ENCODE measurements at places on chromosomes 2 and 18.

DNA sequence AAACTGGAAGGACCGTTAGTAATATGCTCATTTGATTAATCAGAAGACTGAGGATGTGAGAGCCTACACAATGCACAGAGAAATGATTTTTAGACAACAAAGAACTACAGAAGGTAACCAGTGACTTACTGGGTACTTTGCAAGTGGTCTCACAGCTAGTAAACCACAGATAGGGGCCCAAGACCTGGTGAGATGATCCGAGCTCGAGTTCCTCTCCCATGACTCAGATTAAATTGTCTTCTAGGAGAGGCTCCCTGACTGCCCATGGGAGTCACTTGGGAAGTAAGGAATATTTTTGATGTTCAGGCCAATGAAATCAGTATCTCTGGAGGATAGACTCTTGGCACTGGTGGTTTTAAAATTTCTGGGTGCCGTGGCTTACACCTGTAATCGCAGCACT is 220.2 kb downstream of the CLIP4 start:
- DNase-seq, result no peak

DNA sequence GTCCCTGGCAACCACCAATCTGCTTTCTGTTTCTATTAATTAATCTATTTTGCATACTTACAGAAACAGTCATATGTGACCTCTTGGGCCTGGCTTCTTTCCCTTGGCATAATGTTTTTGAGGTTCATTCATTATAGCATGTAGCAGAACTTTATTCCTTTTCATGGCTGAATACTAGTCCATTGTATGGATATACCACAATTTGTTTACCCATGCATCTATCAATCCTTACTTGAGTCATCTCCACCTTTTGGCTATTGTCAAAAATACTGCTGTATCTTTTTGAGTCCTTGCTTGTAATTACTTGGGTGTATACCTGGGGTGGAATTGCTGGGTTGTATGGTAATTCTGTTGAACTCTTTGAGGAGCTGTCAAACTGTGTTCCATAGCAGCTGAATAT is 126.8 kb downstream of the CTIF start:
- DNase-seq, result no peak

- DNase-seq, result no peak
Observed at GRCh38 chr2:58669998-58670397, 428.9 kb upstream of the FANCL start.

GRCh38 chr2:99971326-99971900 is 171.0 kb downstream of the AFF3 start:
- DNase-seq, result no peak

DNA sequence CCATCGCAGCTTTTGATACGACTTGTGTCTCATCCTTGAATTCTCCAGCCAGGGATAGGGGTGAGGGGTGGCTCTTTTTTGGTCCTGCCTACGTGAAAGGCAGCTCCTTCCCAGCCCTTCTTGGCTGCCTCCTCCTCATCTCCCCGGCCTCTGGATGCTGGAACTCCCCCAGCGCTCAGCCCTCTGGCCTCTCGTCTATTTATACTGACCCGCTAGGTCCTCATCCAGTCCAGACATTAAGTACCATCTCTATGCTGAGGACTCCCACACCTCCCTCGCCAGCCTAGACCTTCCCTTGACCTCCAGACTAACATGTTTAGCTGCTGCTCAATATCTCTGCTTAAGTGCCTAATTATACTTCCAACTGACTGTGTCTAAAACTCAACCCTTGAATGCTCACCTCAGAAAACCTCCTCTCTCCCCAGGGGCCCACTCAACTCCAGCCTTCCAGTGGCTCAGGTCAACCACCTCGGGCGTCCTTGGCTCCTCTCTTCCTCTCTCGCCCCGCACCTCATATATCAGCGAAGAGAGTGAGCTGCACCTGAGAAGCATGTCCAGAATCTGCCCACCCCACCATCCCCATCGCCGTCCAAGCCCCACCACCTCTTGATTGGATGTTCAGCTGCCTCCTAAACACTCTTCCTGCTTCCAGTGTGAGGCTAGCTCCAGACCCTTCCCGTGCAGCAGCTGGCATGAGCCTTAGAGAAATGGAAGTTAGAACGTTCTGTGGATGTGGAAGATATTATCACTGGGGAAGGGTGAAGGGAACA is 34.8 kb downstream of the TOGARAM2 start:
- DNase-seq, result no peak

DNA sequence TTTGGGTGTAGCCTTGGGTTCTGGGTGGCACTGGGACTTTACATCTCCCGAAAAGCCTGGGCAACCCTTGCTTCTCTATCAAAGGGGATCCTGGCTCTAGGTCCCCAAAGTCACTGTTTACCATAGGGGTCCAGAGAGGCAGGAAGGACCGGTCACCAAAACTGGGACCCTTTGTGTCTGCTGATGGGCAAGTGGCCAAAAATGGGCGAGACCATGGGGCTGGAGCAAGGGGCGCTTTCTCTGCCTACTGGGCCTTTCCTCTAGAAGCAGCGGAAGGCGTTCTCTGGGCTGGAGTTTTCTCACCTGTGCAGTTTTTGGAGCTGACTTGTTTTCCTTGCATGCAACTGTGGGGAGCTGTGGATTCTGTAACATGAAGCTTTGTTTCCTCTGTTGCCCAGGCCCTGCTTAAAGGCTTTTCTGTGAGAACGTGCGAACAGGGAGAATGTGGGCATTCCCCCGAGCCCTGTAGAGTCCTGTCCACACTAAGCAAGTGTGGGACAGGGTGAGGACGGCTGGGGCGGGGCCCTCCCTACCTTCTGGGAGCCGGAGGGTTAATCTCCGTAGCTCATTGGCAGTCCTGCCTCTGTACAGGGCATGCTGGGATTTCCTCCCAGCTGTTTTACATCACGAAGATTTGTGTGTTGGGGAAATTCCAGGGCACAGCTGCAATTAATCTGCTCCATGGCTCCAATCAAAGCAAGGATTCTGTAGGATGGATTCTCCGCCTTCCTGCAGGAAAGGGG is 50.2 kb downstream of the TGOLN2 start:
- no peak for DNase-seq

DNA sequence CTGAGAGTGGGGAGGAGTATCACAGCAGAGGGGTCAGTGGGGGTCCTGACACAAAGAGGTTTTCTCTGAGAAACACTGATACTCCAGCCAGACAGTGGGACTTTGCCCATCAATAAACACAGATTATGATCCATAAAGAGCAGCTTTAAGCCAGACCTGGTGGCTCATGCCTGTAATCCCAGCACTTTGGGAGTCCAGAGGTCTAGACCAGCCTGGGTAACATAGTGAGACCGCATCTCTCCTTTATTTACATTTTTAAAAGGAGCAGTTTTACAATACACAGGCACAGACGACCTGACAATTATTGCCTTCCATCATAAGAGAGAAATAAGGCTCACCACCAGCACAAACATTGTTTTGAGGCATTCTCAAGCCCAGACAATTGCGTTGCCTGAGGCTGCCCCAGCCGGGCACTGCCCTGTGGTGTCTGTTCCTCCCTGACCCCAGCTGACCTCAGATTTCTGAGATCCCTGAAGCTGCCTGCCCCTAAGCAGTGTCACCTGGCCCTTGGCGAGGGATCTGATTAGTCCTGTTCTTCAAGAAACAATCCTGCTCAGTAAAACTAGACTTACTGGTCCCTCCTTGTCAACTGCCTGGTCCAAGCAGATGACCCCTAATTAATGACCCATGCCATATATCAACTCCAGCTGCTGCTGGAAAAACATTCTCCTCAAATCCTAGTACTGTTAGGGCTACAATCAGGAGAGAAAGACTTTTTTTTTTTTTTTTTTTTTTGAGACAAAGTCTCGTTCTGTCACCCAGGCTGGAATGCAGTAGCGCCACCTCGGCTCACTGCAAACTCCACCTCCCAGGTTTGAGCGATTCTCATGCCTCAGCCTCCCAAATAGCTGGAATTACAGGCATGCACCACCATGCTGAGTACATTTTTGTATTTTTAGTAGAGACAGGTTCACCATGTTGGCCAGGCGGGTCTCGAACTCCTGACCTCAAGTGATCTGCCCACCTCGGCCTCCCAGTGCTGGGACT is 59.4 kb upstream of the SOS1 start:
- DNase-seq, result no peak

DNA sequence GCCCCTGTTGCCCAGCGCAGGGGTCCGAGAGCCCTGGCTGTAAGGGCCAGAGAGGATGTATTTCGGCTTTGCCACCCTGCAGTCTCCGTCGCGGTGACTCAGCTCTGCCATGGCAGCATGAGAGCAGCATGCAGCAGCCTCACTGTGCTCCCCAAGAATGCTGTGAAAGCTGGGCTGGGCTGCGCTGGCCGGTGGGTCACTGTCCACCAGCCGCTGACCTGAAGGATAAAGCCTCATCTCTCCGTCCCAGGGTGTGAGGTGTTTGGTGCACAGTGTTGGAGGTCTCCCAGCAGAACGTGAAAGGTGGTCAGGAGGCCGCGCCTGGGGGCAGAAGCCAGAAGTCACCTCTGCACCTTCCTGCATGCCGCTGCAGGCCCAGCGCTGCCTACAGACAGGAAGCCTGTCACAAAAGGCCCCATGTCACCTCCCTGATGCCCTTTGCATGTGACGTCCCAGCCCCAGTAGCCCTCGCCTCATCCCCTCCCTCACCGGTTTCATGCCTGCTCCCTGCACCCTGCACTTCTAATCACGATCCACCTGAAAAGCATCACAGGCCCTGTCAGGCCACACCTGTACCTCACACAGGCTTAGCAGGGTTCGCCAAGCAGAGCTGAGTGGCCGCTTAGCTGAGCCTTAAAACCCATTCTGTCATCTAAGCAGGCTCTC is 342.1 kb downstream of the EIPR1 start:
- no peak for DNase-seq

DNA sequence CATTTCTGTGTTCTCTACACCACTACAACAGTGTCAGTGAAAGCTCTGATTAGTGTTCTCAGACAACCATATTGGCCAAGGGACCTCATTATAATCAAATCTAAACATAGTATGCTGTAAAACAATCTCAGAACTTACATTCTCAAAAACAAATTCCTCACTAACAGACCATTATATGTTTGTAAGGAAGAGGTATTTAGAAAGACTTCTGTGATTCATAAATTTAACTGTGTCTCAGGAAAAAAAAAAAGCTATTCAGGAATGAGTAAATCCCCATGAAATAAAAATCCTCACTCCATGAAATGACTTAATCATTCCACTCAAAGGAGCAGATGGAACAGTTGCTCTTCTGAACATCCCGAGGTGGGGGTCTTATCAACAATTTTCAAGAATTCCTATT is 413.0 kb downstream of the CDH2 start:
- DNase-seq, result no peak

DNA sequence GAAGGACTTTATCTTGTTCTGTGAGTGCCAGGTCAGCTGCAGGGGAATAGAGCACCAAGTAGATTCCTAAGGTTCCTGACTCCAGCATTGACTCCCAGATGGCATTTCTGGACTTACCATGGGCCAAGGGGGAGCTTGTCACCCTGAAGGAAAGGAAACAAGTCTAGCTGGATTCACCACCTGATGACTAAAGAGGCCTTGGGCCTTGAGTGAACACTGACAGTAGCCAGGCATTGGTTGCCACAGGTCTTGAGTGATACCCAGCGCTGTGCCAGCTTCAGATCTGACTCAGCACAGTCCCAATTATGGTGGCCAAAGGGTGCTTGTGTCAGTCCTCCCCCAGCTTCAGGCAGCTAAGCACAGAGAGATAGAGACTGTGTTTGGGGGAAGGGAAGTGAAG is 40.1 kb upstream of the CAPN13 start:
- no peak for DNase-seq

DNA sequence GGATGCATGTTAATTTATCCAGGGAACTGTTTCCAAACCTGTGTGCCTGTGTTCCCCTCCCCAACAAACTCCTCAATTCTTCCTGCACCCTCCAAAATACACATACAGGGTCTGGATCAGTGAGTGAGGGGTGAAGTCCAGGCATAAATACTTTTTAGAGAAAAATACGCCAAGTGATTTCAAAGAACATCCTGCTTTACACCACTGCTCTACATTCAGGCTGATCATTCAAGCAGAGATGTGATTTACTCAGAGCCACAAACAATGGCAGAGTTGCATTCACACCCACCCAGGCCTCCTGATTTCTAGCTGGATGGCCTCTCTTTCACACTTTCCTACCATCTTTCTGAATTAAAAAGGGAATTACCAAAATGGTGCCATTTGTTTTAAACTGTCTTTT is 289.5 kb upstream of the SLC14A2 start:
- no peak for DNase-seq

GRCh38 chr2:37784759-37785149 is 113.3 kb upstream of the CDC42EP3 start:
- DNase-seq, result no peak

GRCh38 chr2:129797489-129798300 is 181.8 kb upstream of the RAB6C start:
- DNase-seq, result no peak

DNA sequence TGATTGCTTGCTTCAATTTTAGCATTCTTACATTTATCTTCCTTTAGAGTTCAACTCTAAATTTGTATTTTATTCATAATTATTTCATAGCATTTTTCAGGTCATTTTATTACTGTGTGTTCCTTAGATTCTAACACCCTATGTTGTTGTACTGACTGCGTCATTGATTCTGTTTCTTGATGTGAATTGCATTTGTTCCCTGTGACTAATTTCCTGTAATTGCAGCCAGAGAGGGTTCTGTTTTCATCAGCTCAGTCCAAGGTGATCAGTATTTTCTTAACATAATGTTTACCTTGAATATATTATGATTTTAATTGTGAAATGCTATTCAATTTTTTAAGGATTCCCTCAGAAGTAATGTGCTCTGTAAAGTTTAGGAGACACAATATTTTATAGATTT is 970.2 kb upstream of the PIK3C3 start:
- no peak for DNase-seq

GRCh38 chr2:238777369-238778067 is 70.4 kb upstream of the TWIST2 start:
- no peak for DNase-seq

DNA sequence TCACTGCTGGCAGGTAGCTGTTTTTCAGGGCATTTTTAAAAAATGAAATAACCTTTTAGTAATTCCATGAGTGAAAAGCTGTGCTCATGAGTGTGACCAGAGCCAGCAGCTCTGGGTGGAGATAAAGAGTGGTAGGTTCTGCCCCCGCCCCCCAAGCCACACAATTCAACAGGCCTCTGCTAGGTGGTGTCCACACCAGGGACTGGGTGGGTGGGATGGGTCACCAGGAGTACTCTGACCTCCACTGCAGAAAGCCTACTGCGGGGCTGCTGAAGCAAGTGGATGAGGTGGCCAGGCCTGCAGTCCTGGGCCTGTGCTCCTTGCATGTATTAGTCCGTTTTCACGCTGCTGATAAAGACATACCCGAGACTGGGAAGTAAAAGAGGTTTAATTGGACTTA is 15.3 kb downstream of the PARD6G start:
- DNase-seq, result no peak

DNA sequence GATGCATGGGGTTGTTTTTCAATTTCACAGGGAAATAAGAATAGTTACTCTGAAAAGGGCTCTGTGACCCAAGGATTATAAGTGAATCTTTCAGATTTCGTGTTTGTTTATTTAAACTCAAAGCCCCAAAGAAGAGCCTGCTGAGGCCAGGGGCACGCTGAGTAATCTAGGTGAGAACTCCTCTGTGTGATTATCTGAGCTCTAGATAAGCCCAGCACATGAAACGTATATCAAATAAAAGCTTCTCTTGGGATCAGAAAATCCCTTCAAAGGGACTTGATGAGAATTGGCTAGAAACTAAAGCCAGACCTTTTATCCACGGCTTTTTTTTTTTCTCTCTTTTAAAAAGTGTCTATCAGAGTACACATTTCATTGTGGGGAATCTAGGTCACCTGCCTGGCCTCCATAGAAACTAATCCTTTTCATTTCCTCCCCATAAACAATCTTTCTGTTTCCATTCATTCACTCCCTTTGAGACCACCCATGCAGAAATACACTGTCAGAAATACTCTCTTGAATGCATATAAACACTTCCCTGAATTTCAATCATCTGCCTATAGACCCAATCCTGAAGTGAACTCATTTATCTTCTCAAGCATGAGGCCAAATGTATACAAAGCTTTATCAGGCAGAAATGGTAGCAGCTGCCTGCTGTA is 137.4 kb downstream of the RIT2 start:
- DNase-seq, result no peak

Measured in effector CD4-positive, alpha-beta T cell (primary cell).